Glomerular endothelial cell (primary cell): ENCODE measurements at places on chromosomes 12 and 14. TPM values are rescaled to one million over a fixed set of nuclear protein-coding genes. Genes with fewer than 3 reads are reported as not detected.

Gene PLCZ1
- total RNA-seq: not detected in 2 replicates

Gene SVOP
- not detected in 2 replicates for total RNA-seq

Gene PLEKHG7
- not detected in 2 replicates for total RNA-seq

Gene KDM2B
- total RNA-seq: 18.4 and 29.2 TPM in 2 replicates

Gene MTERF2
- 4.5 and 11.1 TPM in 2 replicates for total RNA-seq

Gene CARMIL3
- 0.06 and 0.19 TPM in 2 replicates for total RNA-seq

Gene CLEC7A
- 0.15 and 0.41 TPM in 2 replicates for total RNA-seq

Gene AMHR2
- total RNA-seq: not detected in 2 replicates

Gene TMEM253
- total RNA-seq: 0.19 TPM in 1 of 2 replicates, not detected in the other

Gene NCAPD2
- 37.3 and 45.0 TPM in 2 replicates for total RNA-seq

Gene FAM90A1
- 0.06 TPM in 1 of 2 replicates, not detected in the other for total RNA-seq

Gene DIO2
- total RNA-seq: 0.12 TPM in 1 of 2 replicates, not detected in the other

DNA sequence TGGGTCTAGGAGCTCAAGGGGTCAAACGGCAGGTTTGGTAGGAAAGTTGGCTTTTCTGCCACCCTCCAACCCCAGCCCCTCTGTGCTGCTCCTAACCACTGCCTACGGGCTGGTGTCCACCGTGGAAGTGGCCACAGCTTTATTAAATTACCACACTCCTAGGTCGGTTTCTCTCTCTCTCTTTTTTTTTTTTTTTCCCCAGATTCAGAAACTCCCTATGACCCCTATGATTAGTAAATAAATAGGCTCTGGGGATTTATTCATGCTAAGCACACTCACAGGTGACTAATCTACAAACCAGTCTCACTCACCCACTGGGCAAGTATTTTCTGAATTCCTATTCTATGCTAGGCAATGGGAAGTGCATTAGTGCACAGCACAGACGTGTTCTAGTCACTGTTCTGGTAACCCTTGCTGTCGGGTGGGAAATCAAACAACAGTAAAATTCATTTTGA is 8.7 kb upstream of the DDX47 start:
- DNase-seq: no peak

DNA sequence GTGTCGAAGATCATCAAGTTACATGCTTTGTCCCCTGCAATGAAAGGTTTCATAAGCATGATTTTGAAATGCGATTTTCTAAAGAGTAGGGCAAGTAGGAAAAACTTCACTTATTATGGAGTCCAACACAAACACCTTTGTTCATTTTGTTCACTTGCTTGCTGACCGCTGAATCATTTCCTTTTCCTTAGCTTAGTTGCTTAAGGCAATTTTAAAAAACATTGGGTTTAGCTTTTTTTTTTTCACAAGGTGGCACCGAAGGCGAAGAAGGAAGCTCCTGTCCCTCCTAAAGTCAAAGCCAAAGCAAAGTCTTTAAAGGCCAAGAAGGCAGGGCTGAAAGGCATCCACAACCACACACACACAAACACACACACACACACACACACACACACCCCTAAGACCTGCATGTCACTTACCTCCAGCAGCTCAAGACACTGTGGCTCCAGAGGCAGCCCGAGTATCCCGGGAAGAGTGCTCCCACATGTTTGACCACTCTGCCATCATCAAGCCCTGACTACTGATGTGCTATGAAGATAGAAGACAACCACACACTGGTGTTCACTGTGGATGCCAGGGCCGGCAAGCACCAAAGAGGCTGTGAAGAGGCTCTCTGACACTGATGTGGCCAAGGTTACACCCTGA is 11.4 kb downstream of the MANSC1 start:
- no peak for DNase-seq

GRCh38 chr12:54956818-54957641 is 27.5 kb downstream of the TESPA1 start:
- no peak for DNase-seq

- no peak for DNase-seq
Measured at GRCh38 chr14:51302295-51303030, 62.4 kb downstream of the TMX1 start.

DNA sequence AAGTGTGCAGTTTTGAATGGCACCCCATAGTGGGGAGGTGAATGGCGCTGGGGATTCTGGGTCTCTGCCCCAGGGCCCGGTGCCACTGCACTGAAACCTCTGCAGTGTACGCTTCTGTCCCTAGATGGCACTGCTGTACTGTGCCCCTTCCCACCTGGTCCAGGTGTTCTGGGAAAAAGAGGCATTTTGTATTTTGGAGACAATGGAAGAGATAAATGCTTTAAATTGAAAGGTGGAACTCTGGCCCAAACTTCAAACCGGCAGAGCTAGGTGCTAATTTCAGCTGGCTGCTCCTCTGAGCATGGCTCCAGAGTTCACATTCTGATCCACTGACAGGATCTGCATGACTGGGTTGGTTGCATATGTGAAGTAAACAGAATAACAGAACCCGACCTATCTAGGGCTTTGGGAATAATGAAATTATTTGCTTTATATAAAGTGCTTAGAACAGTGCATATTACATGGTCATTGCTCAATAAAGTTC is 52.2 kb downstream of the KRT80 start:
- no peak for DNase-seq

GRCh38 chr12:57563358-57563757 is 13.5 kb downstream of the KIF5A start:
- no peak for DNase-seq

GRCh38 chr12:22357531-22357930 is 23.0 kb upstream of the ST8SIA1 start:
- DNase-seq: no peak

GRCh38 chr12:129119537-129119936 is 266.3 kb downstream of the GLT1D1 start:
- DNase-seq: no peak

GRCh38 chr14:93880021-93880820 is 46.9 kb upstream of the FAM181A start:
- no peak for DNase-seq

DNA sequence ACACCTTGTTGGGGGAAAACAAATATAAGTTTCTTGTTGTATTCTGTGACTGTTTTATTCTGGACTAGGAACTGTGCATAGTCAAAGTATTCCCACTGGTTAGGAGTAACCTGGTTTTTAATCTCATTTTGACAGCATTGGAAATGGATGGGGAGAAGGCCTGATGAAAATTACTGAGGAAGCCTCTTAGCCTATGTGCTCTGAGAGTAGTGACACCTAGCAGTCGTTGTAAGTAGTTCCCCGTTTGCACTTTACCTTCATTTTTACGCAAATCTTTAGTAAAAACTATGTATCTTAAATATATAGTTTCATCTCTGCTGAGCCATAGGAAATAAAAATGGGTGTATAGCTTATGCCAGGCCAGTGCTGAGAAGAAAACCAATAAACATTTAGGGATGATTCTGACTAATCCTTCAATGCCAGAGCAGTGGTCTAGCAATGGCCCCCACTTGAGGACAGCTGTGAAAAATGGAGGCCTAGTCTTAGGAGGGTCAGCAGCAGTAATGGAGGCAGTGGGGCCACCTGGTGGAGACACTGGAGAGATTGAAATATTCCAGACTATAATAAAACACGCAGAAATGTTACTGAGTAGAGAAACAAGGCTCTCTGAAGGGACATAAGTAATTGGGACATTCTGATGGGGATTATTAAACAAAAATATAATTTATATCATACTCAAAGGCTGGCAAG is 133.2 kb upstream of the NOVA1 start:
- DNase-seq: no peak

DNA sequence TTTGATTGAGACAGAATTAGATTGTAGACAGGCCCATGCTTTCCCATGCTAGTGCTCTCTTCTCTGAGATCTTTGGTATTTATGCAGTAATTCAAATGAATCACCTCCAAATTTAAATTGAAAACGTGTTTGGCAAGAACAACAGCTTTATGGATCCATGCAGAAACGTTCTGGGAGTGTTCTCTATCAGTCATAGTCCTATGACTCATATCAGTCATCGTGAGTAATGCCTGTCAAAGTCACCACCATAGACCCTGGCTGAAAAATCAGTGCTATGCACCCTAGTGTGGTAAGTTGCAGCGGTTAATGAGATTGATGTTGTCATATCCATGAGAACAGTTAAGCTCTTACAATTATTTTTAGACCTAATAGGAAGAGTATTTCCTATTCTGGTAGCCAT is 90.1 kb upstream of the FOXG1 start:
- no peak for DNase-seq

GRCh38 chr12:105158876-105159275 is 51.3 kb downstream of the WASHC4 start:
- no peak for DNase-seq

DNA sequence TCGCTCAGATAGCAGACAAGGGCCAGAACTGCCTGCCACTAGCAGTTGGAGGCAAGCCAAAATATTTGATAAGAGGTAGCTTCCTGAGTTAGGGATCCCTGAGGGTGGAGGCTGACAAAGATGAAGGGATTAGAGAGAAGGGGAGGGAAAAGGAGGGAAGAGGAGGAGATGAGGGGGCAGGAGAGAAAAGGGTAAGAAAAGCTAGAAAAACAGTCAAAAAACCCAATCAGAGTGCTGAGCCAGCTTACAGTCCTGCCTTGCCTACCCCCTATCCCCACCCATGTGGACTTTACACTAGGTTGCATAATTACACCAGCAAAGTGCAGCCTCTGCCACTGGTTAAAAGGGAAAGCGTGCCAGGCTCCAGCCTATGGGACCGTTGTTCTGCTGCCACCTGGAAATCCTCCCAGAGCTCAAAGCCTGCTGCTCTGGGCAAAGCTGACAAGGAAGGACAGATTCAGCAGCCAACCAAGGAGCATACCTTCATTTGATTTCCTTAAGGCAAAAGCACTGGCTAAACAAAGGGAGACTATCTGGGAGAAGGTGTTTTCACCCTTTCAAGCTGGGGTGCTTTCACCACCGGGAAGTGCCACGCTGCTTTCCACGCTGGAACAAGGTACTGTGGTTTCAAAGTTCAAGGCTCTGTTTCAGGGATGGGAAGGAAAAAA is 3.8 kb upstream of the NUMB start:
- no peak for DNase-seq

- no peak for DNase-seq
Measured at GRCh38 chr14:23481979-23482822, 12.7 kb downstream of the NGDN start.

GRCh38 chr12:70154960-70155589 is 88.2 kb upstream of the CNOT2 start:
- no peak for DNase-seq

DNA sequence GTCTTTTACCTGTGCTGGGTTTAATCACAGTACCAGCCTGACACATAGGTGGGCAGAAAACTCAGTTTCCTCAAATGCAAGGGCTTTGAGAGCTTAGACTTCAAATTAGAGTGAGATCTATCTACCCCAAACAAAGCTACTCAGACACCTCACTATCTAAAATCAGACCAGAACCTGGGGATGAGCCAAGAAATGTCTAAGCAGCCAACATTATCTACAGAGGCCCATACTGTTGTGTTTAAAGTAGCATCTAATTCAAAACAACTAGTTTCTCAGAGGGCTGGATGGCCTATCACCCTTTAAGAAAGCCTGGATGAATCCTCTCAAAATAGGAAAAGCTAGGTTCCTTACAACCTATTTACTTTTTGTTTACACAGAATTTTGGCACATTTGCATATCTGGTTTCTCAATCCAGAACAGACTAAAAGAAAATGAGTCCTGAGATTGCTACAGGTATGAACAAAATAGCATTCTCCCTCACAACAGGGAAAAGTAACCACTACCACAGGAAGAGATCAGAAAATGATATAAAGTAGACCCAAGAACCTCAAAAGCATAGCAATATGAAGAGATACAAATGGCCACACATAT is 142.4 kb downstream of the ZFP36L1 start:
- DNase-seq: no peak

DNA sequence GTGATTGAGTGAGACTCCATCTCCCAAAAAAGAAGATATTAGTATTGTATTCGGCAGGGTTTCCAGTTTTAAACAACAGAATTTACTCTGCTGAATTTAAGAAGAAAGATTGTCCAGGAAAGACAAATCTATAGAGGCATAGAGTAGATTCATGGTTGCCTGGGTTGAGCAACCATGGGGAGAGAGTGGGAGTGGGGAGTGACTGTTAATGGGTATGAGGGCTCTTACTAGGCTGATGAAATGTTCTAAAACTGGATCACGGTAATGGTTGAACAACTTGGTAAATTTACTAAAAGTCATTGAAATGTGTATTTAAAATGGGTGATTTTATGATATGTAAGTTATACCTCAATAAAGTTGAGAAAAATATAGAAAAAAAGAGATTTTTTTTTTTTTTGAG is 13.9 kb upstream of the C12orf76 start:
- no peak for DNase-seq

DNA sequence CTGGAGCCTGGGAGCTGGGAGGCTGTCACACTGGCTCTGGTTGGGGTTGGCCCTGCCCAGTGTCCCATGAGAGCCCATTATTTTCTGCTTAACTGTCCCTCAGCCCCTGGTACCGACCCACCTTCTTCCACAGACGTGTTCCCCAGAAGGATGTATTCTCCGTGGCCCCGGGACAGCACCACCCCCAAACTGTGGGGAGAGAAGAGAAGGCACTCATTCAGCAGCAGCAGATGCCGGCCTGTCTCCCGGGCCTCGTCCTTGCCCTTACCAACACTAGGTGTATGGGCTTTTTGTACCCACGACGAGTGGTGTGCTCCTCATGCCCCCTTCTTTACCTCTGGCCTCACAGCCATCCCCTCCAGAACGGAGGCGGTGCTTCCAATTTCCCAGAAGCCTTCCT is 38.1 kb downstream of the LRTM2 start:
- no peak for DNase-seq

- DNase-seq: no peak
Measured at GRCh38 chr14:21042918-21043317, 756 bp downstream of the RNASE7 start.

GRCh38 chr14:45181806-45182205 is 46.1 kb downstream of the FANCM start:
- no peak for DNase-seq

DNA sequence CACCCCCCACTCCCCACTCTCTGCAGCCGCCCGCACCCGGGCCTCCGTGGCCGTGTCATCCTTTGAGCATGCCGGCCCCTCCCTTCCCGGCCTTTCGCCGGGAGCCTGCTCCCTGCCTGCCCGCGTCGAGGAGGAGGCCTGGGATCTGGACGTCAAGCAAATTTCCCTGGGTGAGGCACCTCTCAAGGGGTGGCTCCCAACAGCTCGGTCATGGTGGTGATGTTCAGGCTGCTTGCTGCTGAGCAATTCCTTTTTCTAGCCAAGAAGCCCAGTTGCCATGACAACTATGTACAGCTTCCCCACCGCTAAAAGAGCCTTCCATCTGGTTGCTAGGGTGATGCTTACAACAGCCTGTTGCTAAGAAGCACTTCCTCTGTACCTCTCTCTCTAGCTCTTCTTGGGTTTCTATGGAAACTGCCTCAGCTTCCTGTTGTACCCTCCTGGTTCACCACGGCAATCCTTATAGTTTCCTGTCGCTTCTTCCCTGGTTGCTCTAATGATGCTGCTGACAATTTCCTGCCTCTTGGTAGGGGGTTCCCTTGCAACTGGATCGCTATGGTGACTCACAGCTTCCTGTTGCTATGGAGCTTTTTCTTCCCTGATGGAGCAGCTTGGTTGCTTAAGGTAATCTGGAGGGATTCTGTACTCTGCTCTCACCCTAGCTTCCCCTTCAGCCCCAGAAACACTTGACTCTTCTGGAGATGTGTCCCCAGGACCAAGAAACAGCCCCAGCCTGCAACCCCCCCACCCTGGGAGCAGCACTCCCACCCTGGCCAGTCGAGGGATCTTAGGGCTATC is 11.0 kb downstream of the ZNF219 start:
- DNase-seq: peak; percentile 83
